Activated CD4-positive, alpha-beta T cell treated with anti-CD3 and anti-CD28 coated beads for 24 hours (primary cell): ENCODE measurements at places on chromosomes 7 and 10.

GRCh38 chr7:155224116-155224811 lies 73.4 kb upstream of the INSIG1 start:
- no peak for DNase-seq

DNA sequence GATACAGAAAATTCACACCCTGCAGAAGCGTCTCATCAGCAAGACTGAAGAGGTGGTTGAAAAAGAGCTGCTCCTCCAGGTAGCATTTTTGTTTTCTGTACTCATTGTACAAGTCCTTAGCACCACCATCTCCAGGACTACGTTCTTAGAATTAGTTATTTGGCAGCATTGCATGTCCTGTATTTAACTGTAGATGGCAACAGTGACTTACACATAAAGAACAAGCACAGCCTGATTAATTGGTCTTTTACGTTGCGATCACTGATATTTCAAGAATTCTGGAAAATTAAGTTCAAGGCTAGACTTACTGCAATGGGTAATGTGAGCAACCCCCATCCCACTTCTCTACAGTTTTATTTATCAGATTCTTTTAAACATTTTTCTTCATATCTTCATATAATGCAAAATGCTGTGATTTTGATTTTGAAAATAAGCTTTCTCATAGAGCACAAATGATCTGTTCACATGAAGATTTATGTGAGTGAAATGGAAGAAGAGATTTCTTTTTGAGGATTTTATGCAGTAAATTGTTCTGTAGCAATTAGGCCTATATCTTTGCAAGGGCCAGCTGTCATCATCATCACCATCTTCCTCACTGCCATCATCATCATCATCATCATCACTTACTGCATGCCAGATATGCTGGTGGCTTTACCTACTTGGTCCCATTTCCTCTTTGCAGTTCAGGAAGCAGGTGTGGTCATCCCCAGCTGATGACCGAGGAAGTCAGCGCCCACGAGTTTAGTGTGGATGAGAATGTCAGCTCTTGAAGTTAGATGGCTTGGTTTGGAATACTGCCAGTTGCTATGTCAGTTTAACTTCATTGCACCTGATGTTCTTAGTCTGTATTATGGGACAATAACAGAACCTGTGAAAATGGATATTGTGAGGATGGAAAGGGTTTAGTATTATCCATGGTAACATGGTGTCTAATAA lies 53.4 kb downstream of the CFAP58 start:
- DNase-seq, result no peak

- no peak for DNase-seq
Measured at GRCh38 chr7:45219801-45220435, 62.3 kb downstream of the RAMP3 start.

DNA sequence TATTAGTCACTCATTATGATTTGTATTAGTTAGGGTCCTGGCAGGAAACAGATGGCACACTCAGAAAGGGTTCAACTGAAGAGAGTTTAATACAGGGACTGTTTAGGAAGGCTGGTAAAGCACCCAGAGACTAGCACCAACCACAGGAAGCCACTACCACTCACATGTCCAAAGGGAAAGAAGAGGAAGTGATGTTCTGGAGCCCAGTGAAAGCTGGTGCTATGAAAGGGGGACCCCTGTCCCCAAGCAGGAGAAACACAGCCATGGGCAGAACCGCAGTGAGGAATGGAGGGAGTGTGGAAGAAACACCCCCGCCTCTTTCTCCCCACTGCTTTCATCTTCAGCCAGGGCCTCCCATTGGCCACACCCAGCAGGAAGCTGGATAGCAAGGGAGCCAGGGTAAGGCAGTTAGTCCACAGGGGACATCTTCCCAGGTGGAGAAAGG lies 3.2 kb upstream of the VSIR start:
- no peak for DNase-seq

- no peak for DNase-seq
Measured at GRCh38 chr7:15403751-15404150, 158.1 kb downstream of the AGMO start.

DNA sequence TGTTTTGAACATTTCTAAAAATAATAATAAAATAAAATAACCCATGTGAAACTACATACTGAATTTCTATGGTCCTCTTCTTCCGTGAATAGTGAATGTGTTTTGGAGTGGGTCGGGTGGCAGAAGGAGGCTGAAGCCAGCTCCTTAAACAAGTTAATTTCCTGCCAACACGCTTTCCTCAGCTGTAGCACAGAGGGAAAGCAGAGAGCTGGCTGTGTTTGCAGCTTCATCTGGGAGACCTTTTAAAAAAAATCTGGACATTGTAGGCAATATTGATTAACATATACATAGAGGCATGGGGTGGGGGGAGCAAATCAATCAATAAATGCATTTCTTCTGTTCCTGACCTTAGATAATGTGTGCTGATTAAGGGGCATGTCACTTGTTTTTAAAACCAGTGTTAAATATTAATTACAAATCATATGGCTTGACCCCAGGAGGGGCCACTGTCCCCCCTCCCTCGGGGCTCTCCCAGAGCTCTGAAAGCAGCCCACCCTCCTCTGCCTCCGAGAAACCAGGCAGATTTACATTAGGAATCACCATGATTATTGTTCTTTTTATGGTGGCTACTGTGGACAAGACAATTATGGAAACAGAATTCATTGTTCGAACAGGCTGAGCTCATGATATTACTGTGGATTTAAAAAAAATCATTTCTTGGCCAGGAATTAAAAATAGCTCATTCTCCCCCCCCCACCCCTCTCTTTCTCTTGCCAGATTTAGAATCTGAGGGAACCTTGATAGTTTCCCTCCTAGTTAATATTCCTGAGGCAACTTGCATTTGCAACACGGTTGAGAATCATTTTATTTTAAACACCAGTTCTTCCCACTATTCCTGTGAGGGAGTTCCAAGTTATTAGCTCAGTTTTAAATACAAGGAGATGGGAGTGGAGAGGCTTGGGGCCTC lies 100.5 kb upstream of the CARD11 start:
- no peak for DNase-seq

GRCh38 chr10:118850418-118851061 lies 95.8 kb upstream of the CACUL1 start:
- DNase-seq, result peak; percentile 65

DNA sequence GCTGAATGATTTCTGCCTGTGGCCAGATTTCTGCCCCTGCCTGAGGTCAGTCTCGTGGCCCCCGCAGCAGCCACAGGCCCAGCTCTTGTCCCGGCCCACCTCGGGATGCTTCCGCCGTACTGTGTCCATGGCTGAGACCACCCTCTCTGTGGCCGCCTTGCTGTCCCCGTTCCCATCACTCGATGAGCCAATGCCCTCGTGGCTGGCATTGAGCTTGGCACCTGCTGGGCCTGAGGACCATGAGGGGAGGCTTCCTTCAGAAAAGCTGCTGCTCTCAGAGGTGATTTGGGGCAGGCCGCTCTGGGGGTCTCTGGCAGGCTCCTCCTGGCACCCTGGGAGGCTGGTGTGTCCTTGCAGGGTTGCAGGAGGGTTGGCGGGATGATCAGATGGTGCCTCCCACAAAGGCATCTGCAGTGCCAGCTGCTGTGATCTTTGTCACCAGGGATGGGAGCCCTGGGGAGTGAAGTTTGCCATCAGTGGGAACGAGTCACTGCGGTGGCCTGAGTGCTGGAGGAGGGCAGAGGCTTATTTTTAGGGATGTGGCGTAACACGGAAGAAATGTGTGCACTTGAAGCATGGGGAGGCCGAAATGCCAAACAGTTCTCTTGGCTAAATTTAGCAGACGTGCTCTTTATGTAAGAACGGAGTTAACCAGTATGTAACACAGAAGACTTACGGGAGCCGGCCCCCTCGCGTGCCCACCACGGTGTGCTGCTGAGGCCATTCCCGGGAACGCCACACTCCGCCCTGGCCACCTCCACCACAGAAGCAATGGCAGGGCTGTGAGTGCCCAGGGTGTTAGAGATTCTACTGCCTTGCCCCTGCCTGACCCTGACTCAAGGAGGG lies 47.7 kb downstream of the VIPR2 start:
- no peak for DNase-seq

DNA sequence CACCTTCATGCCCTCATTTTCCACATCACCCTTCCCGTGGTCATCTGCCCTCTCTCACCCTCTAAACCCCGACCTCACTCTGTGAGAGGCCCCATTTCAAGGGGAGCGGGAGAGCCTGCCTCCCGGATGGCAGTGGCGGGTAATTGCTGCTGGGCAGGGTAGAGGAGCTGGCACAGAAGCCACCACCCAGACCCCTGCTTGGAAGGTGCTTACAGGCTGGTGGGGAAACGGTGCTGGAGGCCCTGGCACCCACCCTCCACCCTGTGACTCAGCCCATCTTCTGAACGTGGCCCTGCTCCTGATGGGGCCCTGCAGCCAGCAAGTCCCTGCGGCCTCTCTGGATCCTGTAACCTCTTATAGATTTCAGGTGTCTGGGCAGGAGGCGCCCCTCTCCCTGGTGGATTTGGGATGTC lies 10.6 kb upstream of the PWWP2B start:
- DNase-seq, result no peak

- no peak for DNase-seq
Measured at GRCh38 chr7:85596827-85597226, 410.0 kb upstream of the SEMA3D start.

DNA sequence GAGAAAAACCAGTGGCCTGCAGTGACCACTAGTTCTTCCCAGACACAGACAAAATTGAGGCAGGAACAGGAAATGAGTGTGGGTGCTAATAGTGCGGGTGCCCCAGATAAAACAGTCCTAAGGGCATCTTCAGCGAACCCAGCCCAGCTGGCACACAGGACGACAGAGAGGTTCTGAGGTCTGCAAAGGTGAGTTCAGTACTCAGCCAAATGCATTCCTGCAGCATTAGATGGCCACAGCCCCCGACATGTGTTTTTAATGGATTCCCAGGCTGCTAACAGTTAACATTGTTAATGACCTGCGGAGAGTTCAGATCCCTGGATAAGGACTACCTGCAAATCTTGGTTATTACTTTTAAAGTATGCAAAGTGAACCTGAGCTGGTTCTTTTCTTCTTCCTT lies 196.0 kb downstream of the HIBADH start:
- no peak for DNase-seq

GRCh38 chr7:17371671-17372524 lies 73.4 kb downstream of the AHR start:
- no peak for DNase-seq

GRCh38 chr10:91597197-91597881 lies 35.5 kb downstream of the PPP1R3C start:
- no peak for DNase-seq

DNA sequence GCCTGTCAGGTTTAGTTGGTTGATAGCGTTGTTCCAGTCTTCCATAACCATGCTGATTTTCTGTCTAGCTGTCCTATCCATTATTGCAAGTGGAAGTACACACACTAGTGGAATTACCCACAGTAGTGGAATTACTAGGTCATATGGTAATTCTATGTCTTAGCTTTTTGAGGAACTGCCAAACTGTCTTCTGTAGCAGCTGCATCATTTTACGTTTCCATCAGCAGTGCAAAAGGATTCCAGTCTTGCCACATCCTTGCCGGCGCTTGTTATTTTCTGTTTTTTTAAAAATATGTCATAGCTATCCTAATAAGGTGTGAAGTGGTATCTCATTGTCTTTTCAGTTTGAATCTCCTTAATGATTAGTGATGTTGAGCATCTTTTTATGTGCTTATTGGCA lies 17.2 kb upstream of the RHBDD2 start:
- DNase-seq, result no peak

DNA sequence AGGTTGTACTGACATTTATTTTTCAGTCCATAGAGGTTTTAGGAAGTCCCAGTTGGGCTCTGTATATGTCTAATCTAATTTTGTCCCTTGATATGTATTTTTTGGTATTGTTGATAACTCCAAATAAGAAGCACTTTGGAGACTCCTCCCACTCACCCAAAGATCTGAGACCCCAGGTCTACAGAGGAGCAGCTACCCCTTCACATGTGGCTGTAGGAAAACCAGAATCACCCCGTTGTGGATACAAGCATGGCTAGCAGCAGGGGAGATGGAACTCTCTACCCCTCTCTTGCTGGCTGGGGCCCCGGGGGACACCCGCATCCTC lies 9.4 kb downstream of the HHEX start:
- no peak for DNase-seq

DNA sequence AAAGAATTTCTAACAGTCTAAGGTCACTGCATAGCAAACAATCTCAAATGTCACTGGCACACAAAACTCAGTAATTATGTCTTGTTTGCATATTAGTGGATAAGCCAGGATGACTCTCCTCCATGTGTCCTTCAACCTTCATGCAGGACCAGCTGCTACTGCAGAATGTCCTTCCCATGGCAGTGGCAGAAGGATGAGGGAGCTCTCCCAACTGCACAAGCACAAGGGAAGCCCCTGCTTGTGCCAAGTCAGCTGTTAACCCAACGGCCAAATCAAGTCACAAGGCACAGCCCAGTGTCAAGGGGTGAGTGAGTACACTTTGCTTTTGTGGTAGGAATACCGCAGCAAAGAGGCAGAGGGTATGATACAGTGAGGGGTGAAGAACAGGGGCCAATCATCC lies 59.3 kb upstream of the VWC2 start:
- DNase-seq, result no peak

GRCh38 chr7:41974870-41975557 lies 262.0 kb downstream of the GLI3 start:
- no peak for DNase-seq

GRCh38 chr7:27096768-27097514 lies 1.1 kb upstream of the HOXA1 start:
- no peak for DNase-seq

GRCh38 chr7:156993925-156994235 lies 16.6 kb downstream of the MNX1 start:
- no peak for DNase-seq

- DNase-seq, result no peak
Measured at GRCh38 chr7:149823191-149823630, 15.0 kb upstream of the ZNF862 start.

DNA sequence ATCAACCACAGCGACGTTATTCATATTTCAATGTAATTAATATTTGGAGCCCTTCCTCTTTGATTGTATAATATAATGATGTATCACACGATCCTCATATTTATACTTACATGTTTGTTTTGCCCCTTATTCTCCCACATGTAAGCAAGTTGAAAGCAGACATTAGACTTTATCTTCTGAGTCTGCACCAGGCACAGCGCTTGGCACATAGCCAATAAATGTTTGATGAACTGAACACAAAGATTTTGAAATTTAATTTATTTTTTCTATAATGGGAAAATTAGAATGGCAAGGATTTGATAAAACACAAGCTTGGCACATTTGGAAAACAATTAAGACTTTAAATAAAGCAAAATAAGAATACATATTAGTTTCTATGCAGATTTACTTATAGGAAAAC lies 31.6 kb downstream of the ZFAND4 start:
- no peak for DNase-seq

- DNase-seq, result no peak
Measured at GRCh38 chr10:117167346-117167788, 29.3 kb upstream of the VAX1 start.
